ENCODE measurements at places on chromosomes 3 and 15.

DNA sequence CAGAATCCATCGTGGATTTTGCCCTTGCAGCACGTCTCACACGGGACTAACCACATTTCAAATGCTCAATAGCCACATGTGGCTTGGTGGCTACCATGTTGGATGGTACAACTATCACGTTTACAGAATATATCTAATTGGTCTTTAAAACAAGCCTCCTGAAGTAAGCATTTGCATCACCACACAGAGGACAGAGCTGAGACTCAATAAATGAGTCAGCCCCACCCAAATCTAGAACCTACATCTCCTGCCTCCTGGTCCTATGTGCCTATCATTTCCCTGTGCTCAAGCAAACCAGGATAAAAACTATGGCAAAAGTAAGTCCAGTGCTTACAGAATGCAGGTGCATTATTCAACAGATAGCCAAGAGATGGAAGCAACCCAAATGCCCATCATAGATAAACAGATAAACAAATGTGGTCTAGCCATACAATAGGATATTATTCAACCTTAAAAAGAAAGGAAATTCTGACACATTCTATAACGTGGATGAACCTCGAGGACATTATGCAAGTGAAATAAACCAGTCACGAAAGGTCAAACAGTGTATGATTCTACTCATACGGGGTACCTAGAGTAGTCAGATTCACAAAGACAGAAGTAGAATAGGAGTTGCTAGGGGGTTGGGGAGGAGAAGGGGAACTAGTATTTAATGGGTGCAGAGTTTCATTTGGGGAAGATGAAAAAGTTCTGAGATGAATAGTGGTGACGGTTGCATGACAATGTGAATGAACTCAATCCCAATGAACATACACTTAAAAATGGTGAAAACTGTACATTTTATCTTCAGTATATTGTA lies 43.9 kb downstream of the SRGAP3 start:
- no peak for DNase-seq

DNA sequence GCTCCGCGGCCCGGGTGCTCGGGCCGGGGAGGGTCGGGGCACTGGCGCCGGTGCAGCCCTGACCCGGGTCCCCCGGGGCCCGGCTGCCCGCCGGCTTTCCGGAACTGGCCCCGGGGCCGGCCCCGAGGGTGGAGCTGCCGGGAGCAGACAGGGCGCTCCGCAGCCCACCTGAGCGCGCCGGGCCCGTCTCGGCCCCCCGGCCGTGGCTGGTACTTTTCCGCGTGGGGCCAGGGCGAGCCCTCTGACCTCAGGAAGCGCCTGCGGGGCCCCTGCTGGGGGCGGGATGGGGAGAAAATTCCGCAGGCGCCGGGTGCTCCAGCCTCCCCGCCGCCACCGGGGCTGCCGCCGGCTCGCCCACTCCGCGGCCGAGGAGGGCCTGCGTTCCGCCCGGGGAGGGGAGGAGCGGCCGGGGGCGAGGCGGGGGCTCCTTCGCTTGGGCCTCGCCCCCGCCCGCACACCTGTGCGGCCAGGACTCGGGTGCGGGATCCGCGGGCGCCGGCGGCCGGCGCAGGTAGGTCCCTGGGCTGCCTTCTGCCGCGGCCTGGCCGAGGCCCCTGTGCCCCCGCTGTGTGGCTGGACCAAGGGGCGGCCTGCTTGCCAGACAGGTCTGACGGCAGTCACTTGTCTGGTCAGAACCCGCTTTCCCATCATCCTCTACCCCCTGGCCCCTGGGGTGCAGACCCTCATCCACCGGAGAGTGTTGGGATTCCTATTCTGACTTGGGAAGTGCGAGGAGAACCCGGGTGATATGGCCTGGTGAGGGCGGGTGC lies 3.5 kb downstream of the FURIN start:
- no peak for DNase-seq

DNA sequence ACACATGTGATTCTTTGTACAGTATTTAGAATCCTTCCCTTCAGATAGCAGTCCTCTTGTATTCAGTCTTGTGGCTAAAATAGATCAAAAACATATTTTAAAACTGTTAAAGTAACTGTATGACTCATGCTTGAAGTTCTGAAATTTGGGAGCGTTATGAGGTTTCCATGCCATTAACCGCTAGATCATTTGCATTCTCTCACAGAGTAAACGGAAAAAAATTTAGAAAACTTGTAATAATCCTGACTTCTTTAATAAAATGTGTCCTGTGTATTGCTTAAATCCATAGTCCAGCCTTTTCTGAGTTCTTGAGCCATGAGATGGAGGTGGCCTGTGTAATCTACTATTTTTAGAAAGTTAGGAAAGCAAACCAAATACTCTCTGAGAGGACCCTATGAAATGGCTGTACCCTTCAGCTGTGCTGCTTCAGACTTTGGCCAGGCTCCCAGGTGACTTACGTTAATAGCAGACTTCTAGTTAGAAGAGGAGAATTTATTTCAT lies 33.8 kb downstream of the MBNL1 start:
- no peak for DNase-seq

GRCh38 chr3:174465177-174465576 lies 394.0 kb upstream of the NAALADL2 start:
- DNase-seq: no peak

- no peak for DNase-seq
These were observed 440.5 kb downstream of the SHQ1 start for GRCh38 chr3:72407766-72408165.

DNA sequence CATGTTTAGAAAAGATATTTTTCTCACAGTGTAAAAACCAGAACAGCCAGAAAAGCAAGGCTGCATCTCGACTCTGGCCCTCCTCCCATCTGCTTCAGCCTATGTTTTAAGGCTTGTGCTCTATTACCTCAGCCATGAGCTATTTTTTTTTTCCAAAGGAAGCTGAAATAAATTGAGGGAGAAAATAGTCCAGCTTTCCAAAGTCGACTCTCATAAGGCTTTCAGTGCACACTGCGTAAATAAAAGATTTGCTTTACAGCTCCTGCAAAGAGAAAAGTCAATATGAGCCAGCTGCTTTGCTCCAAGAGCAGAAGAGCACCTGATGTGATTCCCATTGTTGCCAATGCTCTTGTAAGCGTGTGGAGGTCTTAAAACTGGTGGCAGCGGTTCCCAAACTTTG lies 26.7 kb downstream of the SCG3 start:
- DNase-seq: no peak

DNA sequence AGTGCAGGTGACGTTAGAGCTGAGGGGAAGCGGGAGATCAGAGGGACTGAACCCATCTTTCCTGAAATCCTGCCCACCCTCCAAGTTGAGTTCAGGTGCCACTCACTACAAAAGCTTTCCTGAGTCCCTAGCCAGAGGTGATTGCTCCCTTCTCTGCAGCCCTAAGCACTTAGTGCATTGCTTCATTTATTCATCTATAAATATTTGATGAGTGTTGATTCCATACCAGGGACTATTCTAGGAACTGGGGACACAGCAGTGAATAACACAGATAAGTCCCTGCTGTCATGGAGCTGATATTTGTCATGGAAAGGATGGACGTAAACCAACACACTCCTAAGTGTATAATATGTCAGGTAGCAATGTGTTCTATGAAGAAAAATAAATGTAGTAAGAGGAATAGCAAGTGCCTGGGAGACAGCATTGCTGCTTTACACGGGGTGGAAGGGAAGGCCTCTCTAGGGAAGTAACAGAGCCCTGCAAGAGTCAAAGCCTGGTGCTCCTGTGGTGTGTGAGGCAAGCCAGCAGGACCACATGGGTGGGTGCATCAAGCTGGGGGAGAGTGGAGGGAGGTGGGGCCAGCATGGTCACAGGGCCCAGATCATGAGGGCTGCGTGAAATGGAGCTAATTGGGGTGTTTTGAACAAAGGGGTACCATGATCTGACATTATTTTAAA lies 18.6 kb downstream of the ALPK3 start:
- DNase-seq: no peak

DNA sequence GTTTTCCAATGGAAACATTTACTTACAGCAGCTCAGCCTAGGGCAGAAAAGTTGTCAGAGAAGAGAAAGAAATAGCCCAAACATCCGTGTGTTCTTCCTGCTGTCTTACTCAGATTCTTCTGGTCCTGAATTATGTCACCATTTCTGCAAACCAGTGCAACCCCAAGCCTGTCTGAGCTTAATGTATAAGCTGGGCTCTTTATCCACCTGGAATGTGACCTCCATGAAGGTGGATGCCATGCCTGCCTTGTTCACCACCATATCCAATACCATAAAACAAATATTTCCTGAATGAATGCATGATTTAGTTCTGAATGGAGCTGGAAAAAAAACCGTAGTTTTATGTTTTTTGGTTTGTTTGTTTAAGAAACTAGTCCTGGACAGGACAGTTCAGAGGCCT lies 150.9 kb downstream of the RYR3 start:
- no peak for DNase-seq

GRCh38 chr3:1955170-1955569 lies 143.5 kb upstream of the CNTN4 start:
- DNase-seq: no peak

- no peak for DNase-seq
These were observed 747 bp downstream of the SORD start for GRCh38 chr15:45023659-45024225.

DNA sequence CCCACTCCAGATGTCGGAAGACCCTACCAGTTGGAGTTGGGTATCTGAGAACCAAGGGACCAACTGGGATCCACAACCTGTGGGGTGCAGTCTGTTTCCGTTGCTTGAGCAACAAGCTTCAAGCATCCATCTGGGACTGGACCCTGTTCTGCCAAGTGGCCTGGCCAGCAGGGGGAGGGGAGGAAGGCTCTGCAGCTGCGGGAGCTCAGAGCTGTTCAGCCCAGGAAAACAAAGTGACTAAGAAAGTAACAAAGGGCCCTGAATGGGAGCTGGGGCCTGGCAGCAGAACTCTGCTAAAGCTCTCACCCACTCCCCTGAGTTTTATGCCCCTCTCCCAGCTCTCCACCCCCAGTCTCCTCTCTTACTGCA lies 2.7 kb downstream of the TYRO3 start:
- no peak for DNase-seq

GRCh38 chr15:32036971-32037370 lies 6.7 kb downstream of the CHRNA7 start:
- no peak for DNase-seq

GRCh38 chr3:162492446-162493081 lies 996.0 kb downstream of the OTOL1 start:
- no peak for DNase-seq

DNA sequence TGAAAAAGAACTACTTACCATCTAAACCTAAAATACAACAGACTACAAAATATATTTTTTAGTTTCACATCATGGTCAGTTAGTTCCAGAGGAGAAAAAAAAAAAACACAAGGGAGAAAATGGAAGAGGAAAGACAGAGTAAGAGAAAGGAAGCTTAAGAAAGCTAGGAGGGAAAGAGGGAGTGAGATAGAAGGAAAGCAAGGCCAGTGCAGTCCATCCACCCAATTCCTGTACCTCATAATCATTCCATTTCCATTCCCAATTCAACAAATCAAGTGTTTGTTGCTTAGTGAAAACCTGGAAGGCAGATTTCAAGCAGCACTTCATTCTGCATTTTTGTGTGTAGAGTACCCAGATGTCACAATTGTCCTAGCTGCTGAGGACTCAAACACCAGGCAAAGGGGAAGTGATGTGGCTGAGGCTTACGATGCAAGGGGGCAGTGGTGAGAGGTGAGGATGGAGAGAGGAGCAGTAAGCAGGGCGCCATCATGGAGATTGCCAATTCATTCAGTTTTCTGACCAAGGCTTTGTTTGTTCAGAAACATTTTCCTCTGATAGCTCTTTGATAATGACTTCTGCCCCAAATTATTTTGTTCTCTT lies 83.6 kb upstream of the GSK3B start:
- DNase-seq: no peak

GRCh38 chr3:124978627-124979026 lies 44.1 kb upstream of the MUC13 start:
- DNase-seq: no peak

- DNase-seq: no peak
These were observed 36.5 kb downstream of the MGLL start for GRCh38 chr3:127785711-127786265.

DNA sequence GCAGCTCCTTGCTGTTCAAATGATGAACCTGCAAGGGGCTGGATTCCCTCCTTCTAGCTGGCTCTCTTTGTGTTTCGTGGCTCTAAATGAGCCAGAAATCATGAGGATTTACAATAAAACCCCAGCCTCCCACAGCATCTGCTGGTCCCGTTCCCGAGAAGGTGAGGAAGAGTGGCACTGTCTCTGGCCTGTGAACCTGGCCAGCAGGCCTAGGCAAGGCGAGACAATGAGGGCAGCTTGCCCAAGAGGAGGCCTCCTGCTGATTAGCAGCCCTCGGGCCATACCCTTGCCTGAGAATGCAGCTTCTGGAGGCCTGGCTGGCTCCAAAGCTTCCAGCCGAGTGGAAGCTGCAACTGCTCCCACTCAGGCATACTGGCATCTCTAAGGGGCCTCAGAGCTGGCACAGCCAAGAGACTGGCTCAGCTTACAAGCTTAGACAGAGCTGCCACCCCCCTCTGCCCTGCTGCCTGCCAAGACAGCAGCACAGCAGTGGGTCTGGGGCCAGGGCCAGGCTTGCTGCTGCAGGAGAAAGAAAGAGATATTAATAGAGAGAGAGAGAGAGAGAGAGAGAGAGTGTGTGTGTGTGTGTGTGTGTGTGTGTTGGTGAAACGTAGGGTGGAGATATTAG lies 76.5 kb downstream of the HMG20A start:
- no peak for DNase-seq

DNA sequence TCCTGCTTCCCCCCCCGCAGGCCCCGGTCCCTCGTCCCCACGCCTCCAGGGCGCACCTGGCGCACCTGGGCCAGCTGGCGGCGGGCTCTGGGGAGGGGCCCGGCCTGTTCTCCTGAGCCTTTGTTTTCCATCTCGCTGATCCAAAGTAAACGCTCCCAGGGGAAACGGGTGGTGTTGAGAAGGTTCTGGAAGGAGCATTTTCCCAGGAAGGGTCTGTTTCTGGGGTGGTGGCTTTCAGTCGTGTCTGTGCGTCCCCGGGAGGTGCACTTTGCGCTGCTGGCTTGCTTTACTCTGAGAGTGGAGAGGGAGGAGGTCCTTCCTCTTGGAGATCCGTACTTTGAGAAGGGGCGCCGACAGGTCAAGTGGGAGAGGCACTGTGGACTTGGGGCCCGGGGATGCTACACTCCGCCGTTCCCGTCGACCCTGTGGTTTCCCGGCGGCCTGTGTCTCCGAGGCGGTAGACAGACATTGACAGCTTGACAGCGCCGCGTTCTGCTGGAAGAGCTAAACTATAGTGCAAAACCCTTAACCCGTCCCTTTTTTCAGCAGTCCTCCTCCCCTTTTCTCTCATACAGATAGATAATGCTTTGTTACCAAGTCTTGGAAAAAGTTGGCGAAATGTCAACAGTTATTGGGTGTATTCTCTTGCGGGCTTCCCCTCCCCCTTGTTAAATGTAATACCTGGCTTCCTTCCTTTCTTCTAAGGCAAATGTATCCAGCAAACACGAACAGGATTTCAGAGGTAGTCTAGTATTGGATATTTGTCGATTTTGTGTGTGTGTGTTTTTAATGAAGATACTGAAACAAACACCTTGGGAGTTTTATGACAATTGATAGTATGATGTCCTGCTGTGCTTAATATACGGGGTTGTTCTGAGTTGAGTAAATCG lies 6.5 kb downstream of the TPM1 start:
- no peak for DNase-seq

GRCh38 chr15:20346082-20346805 lies 195.4 kb downstream of the GOLGA6L6 start:
- no peak for DNase-seq

Measured in NK-92 treated with Interleukin-12 subunit alpha and Interleukin-12 subunit beta, amount 100 ng/mL, for 24 hours (cell line).